ENCODE measurements at places on chromosomes 3 and 15.

DNA sequence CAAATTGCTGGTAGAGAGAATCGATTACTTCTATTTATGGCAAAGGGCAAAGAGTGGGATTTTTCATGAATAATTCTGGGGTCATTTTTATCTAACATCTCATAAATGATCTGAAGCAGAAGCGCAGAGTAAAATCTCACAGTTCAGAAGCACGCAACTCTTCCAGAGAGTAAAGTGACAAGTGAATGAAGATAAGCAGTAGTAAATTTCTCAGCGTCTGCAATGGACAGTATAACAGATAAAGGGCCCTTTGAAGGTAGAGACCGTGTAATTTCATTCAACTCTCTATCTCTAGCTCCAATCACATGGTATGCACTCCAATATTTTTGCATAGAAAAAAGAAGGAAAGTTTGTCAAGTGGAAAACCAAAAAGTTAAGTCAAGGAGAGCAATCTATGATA lies 521.1 kb upstream of the NECTIN3 start:
- DNase-seq: no peak

DNA sequence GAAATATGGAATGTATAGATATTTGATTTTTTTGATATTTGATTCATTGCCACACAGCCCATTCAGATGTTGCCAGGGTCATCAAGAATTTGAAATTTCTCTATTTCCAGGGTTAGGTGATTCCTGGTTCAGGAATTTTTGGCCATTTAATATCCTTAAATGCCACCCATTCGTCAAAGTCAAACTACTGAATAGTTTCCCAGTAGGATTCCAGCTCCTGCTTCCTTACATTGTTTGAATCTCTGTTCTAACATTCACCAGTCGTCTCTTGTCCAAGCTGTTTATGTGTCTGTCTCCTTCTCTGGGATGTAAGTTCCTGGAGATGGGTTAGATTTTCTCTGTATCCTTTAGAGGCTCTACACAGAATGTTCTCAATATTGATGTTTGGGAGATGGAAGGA lies 124.9 kb upstream of the TLE3 start:
- DNase-seq: peak; percentile 27

GRCh38 chr3:12934431-12934830 lies 93.1 kb upstream of the RPL32 start:
- no peak for DNase-seq

DNA sequence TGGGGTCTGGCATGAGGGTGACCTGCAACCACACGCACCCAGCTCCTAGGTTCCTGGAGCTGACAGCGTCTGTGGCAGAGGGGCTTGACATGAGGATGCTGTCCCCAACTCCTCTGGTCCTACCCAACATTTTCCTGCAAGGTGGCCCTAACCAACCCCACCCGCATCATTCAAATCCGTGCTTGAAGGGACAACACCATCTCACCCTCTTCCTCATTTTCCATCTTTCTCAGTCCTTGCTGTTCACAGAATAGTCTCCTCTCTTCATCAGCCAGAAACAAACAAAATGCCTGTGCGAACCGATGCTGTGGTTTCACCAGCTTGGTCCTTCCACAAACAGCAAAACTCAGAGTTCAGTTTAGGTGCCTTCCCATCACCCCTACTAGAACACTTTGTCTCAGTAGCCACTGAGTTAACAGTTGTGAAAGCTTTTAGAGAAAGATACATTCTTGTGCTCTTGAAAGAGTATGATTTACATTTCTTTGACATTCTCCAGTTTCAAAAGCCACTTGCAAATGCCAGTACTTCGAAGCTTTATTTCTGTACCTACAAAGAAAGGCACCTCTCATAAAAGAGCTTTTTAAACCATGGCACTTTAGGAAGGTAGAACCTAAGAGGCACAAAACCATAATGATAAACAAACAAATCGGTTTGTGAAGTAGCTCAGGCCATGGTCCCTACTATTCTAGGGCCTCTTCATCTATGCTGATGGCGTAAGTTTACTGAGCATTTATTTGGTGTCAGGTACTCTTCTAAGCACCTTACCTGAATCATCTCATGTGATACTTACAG lies 360.1 kb downstream of the SHQ1 start:
- peak; percentile 16 for DNase-seq

- DNase-seq: peak; percentile 27
Measured at GRCh38 chr3:127732303-127732702, 59.6 kb downstream of the ABTB1 start.

DNA sequence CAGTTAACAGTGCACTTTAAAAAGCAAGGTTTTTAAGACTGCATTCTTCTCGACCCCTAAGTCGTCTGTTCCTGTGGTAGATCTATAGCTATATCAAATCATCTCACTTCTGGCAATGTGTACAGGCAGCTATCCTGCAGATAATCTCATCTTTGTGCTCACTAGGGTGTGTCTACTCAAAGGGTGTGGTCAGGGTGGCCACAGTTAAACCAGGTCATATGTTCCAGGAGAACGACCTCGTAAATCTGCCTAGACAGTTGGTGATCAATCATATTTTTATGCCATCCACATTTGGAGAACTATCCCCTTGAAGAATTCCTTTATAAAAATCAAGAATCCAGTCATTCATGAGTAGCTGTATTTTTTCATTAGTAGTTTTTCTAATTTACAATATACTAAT lies 3.0 kb downstream of the VEPH1 start:
- DNase-seq: no peak

DNA sequence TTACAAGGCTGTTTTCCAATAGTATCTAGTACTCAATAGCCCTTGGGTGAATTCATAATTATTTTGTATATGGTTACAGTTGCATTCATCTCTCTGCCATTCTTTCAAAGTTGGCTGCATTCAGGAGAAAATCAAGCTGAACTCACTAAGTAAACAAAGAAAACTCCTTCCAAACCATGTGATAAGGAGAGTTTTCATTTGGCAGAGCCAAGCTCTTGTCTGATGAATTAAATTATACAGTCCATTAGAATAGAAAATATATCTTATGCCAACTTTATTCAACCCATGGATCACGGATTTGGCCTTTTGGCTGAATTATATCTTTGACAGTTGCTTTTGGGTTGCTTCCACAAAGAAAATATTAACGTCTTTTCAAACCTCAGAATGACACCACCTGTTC lies 272.3 kb upstream of the ROBO1 start:
- DNase-seq: no peak

- peak; percentile 26 for DNase-seq
Measured at GRCh38 chr15:42921342-42921731, 759 bp upstream of the TTBK2 start.

DNA sequence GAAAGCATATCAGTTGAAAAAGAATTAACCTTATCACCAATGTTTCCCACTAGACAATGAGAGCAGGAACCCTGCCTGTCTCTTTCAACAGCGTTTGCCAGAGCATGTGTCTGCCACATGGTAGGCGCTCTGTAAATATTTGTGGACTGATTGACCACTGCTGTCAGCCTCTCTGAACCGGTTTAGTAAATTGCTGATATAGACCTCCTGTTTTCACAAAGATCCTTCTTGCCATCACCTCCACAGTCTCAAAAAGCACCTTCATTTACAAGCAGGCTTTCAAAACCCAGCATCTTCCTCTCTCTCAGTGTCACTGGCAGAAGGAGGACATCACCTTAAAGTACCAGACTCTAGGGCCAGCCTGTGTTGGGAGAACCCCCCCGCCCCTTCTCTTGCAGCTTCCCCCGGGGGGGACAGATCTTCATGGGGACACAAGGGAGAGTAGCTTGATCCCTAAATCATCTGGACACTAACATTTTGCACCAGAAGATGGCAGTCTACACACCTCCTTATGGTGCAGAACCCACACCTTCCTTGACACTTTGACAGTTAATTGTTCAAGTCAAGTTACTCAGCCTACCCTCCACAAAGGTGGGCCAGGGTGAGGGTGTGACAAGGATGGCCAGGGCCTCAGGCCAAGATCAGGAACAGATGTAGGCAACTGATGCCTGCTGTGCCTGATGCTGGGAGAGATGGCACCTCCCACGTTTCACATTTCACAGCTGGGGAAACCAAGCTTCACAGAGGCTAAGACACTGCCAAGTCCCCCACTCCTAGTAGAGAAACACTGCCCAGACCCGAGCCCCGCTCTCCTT lies 37.8 kb upstream of the USP3 start:
- peak; percentile 95 for DNase-seq

DNA sequence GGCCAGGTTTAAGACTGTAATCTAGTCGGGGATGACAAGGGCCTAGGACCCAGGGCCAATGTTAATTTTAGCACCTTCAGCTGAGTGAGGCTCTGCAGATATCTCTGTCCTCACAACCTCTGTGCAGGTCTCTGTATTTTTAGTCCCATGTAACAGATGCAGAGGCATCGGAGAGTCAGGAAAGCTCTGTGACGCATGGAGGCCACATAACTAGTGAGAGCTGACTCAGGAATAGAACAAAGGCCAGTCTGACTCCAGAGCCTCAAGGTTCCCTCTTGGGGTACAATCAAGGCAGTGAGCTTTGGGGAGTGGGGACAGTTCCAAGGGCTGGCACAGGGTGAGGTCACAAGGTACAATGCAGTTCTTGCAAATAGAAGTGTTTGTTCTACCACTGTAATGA lies 31.0 kb downstream of the FSTL1 start:
- DNase-seq: no peak

- DNase-seq: no peak
Measured at GRCh38 chr3:37968813-37969595, 21.6 kb upstream of the VILL start.

- DNase-seq: peak; percentile 8
Measured at GRCh38 chr3:46702246-46703012, 1.2 kb downstream of the TMIE start.

DNA sequence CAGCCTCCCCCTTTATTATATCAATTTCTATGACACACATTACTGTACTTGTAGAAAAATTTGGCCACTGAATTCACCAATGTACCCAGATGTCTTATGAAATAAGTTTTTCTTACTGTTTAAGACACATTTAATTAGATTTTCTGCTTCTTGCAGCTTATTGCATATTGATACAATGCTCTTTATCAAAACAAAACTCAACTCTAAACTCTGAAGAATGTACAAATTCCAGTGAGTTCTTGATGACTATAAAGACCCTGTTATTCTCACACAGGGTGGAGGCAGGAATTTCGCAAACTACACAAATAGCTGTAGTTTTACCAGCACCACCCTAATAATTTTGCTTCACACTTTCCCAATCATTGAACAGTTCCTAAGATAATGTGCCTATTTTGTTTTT lies 22.0 kb downstream of the CMTM6 start:
- no peak for DNase-seq

- peak; percentile 74 for DNase-seq
Measured at GRCh38 chr3:133930341-133930933, 34.8 kb upstream of the RAB6B start.

GRCh38 chr3:123084738-123085237 lies 18.0 kb downstream of the PDIA5 start:
- no peak for DNase-seq

GRCh38 chr15:99556011-99556410 lies 9.8 kb upstream of the MEF2A start:
- no peak for DNase-seq

DNA sequence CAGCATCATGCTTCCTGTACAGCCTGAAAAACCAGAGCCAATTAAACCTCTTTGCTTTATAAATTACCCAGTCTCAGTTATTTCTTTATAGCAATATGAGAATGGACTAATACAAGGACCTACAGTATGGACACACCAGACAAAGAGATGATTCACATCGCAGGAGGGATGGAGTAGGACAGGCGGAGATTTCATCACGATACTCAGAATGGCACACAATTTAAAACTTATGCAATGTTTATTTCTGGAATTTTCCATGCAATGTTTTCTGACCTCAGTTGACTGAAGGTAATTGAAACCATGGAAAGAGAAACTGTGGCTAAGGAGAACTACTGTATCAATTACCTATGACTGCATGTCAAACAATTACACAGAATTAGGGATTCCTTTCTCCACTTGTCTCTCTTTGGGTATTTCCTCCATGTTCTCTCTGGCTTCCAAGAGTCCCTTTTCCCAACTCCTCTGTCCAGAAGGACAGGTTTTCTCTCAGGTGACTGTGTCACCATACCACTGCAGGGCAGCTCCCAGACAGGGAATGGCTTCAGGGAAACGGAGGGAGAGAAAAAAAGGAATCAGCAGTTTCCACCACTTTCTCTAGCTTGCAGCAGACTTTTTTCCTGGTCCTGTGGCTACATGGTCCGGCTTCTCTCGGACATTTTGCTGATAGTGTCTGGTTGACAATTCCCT lies 3.0 kb upstream of the ANO10 start:
- no peak for DNase-seq

GRCh38 chr3:81003008-81003645 lies 758.3 kb downstream of the GBE1 start:
- DNase-seq: no peak

GRCh38 chr15:39869254-39869653 lies 50.8 kb downstream of the GPR176 start:
- peak; percentile 81 for DNase-seq

DNA sequence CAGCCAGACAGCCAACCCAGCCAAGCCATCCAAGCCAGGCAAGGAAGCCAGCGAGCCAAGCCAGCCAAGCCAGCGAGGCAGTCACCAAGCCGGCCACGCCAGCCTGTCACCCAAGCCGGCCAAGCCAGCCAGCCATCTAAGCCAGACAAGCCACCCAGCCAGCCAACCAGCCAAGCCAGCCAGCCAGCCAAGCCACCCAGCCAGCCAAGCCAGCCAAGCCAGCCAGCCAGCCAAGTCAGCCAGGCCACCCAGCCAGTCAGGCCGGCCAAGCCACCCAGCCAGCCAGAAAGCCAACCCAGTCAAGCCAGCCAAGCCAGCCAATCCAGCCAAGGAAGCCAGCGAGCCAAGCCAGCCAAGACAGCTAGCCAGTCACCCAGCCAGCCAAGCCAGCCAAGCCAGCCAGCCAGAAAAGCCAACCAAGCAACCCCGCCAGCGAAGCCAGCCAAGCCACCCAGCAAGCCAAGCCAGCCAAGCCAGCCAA lies 201.2 kb downstream of the GOLGA6L6 start:
- no peak for DNase-seq

DNA sequence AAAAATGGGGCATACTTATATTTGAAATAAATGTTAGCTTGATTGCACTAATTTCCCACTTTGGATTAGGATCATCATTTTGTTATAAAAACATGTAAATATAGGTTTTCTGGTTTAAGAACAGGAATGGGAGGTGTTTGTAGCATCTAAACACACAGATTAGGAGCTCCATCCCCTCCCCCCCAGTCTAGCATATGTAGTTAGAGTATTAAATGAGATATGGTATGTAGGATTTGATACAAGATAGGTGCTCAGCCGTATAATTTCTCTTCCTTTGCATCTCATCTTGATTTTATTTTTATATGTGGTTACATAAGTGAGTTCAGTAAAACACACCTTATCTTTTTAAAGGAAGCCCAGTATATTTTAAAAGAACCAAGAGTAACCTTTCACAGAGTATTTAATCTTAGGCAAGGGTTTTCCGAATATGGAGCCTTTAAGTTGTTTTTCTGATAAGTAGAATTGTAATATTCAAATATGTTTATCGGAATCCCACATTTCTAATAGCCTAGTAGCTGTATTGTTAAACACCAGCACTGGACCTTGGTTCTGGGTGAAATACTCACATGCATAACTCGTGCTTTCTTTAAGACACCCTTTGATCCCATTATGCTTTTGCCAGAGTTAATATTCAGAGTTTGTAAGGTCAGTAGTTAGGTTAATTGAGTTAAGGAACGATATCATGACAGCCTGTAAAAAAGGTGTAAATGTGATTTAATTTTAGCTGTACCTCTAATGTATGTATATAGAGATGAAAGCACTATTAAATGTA lies 2.3 kb downstream of the SLC25A36 start:
- no peak for DNase-seq

- DNase-seq: no peak
Measured at GRCh38 chr3:151351219-151351618, 21.9 kb upstream of the P2RY13 start.

- peak; percentile 69 for DNase-seq
Measured at GRCh38 chr3:192061426-192061825, 600.5 kb downstream of the PYDC2 start.
